ENCODE measurements at places on chromosomes 13 and 19.
A peak's percentile ranks its signal among the peaks of the same experiment; 100 is the strongest.

DNA sequence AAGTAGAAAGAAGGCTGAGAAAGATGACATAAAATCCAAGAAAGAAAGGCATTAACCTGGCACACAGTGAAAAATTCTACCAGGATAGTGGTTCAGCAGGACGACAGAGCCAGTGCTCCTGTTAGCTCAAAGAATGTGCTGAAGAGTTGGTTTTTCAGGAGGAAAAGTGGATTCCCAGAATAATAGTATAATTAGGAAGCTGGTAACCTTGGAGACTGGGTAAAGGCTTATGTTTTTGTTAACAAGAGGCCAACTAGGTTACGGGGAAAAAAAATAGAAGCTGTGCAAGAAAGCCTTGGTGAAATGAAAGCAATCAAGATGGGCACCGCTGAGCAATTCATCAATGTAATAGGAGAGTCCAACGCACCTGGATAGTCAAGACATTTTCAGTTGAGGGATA lies 54.7 kb downstream of the SLC15A1 start:
- no peak for DNase-seq

DNA sequence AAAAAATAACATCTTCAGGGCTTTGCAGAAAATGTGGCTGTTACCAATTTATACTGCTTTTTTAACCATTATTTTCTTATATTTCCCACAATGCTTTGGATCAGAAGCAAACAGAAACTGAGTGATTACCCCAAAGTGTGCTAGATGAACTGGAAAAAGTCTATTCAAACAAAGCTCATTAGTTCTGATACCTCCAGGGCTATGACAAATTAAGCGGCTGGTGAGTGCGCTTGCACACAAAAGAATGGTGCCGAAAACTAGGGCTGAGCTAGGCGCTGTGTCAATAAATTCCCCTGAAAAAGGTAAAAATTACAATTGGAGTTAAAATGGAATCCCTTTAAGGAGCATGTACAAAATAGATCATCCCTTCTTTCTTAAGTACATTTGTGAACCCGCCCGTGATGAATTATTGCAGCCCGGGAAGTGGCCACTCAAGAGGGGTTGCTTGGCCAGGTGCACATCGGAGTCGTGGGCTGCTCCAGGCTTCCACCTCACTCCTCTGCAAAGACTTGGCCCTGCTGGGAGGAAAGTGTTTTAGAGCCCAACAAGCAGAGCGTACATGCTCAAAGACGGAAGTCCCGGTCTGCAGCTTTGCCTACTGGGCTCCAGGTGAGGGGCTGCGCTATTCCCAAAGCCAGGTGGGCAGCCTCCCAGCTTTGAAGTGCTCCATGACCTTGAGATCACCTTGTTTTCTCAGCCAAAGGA lies 164.0 kb upstream of the ZNF507 start:
- no peak for DNase-seq

DNA sequence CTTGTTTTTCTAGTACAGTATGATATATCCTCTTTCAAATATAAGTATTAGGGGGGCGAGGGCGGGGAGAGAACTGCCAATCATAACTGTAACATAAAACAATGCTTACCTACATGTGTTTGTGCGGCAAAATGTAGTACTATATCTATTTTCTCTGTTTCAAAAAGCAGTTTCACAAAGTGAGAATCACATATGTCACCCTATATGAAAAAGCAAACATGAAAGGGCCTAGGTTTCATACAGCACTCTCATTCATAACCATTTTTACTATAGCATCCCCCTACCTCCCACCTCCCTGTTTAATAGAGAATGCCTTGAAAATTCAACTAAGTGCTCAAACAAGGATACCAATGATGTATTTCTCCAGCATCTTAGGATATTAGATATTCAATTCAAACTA lies 5.2 kb downstream of the TGDS start:
- DNase-seq: no peak

DNA sequence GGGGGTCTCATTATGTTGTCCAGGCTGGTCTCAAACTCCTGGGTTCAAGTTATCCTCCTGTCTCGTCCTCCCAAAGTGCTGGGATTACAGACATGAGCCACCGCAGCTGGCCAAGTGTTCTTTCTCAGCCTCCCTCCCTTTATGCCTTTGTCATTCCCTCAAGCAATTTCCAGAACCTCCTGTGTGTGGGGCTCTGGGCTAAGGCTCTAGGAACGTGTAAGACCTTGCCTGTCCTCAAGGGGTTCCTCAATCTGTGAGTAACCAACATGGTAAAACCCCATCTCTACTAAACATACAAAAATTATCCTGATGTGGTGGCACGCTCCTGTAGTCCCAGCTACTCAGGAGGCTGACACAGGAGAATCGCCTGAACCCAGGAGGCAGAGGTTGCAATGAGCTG lies 15.5 kb upstream of the SPACA4 start:
- no peak for DNase-seq

- DNase-seq: peak; percentile 62
These were observed 115.4 kb downstream of the ABCC4 start for GRCh38 chr13:95185851-95186250.

- no peak for DNase-seq
These were observed 68.5 kb downstream of the STOML3 start for GRCh38 chr13:38922170-38922569.

DNA sequence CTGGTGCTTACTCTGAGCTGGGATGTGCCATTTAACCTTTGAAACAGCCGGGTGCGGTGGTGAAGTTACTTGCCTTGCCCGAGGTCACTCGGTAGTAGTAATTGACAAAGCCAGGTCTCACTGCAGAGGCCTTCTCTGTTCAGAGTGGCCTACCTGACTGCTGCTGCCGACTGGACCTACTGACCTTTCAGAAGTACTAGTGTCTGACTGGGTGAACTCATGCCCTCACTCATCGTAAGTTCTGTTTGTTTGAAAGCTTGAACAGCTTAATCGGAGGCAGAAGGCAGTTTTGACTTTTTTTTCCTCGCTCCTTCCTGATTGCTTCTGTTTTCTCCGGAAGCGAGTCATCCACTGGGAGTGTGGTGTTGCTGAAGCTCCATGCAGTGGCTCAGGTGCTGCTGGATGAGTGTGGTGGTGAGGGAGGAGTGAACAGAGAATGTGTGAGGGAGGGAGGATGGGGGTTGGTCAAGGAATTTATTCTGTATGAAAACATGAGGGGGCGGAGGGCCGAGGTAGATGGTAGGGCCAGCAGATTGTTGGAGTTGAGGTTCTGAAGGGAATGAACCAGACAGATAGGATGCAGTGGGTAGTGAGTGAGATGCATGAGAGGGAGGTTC lies 2.7 kb downstream of the SPINT2 start:
- DNase-seq: no peak

DNA sequence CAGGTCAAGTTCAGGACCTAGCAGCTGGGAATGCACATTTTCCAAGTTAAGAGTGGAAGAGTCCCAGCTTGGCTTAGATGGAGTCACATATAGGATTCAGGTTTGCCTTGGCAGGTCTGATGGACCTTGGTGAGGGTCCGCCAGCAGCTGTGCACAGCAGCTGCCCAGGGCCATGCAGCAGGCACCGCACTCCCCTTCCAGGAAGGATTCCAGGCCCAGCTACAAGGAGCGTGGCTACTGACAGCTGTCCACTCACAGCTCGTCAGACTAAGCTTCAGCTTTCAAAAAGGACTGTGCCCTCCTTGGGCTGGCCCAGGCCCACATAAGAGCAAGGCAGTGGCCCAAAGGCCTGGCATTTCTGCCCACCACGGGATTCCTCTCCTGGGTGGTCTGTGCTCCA lies 68.4 kb downstream of the ALOX5AP start:
- DNase-seq: no peak

- no peak for DNase-seq
These were observed 213.7 kb downstream of the SLITRK5 start for GRCh38 chr13:87884884-87885283.

GRCh38 chr13:91381371-91381770 lies 17.1 kb upstream of the GPC5 start:
- no peak for DNase-seq

DNA sequence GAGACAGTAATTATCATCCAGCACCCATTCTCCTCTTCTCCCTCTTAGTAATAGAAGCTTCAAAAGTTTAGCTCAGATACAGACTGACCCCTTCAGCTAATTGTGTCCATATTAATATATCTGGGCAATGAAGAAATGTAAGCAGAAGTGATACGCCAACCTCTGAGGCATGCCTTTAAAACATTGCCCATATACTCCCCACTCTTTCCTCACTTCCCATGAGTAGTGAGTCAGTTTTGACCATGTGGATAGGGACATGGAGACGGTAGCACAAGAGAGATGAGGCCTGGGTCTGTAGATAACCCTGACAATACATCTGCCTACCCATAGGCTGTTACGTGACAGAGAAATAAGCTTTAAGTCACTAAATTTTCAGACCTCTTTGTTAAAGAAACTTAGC lies 147.6 kb downstream of the KCTD12 start:
- DNase-seq: no peak

GRCh38 chr13:100106005-100106404 lies 17.1 kb downstream of the PCCA start:
- DNase-seq: no peak

- no peak for DNase-seq
These were observed 126.8 kb downstream of the UQCRFS1 start for GRCh38 chr19:29086182-29086581.

DNA sequence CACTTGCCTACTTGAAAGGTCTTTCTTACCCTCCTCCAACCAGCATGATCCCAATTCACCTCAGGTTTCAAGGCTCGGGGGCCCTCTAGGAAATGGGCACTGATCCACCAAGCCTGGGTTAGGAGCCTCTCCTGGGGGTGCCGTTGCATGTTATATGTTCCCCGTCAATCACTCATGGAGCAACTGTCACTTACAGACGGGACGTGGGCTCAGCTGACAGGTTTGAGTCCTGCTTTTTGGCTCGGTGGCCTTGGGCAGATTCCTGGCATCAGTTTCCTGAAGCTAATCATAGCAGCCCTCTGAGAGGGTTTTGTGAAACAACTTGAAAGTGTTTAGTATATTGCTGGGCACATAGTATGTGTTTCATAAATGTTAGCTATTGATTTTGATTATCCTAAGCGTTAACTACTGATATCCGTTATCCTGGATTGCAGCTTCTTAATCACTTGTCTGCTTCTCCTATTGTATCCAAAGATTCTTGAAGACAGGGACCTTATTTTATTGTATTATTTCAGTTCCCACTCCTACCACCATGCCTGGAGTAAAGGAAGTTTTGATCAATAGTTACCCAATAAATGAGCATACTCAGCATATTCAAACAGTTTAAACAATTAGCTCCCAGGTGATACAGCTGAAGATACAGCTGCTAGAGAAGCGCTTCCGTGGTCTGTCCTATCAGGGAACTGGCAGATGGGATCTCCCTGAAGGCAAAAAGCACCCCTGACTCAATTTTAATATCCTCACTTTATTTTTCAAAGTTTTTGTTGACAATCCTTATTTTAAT lies 57.9 kb downstream of the RFC3 start:
- DNase-seq: no peak

- no peak for DNase-seq
These were observed 113.3 kb downstream of the RAB20 start for GRCh38 chr13:110448230-110448629.

DNA sequence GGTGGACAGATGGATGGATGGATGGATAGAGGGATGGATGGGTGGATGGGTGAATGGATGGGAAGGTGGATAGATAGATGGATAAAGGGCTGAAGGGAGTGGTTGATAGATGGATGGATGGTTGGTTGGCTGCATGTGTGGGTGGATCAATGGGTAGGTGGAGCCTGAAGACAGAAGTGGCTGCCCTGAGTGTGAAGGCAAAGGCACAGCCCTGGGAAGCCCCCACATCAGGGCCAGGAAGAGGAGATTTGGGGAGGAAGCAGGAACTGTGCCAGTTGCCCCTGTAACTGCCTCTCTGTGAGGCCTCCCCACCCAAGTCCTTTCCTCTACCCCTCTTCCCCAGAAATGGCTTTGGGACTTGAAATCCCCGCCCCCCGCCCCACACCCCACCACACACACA lies 43.4 kb upstream of the NFIC start:
- DNase-seq: no peak

DNA sequence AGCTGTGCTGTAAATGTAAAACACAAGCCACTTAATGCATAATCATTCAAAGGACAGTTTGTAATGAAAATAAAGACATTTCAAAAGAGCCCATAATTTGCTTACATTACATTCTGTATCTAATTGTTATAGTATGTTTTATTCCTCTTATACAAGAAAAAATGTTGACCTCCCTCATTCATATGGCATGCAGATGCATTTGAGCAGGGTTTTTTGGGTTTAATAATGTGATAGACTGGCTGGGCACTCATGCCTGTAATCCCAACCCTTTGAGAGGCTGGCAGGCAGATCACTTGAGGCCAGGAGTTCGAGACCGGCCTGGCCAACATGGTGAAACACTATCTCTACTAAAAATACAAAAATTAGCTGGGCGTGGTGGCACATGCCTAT lies 11.6 kb upstream of the ARL11 start:
- DNase-seq: no peak

DNA sequence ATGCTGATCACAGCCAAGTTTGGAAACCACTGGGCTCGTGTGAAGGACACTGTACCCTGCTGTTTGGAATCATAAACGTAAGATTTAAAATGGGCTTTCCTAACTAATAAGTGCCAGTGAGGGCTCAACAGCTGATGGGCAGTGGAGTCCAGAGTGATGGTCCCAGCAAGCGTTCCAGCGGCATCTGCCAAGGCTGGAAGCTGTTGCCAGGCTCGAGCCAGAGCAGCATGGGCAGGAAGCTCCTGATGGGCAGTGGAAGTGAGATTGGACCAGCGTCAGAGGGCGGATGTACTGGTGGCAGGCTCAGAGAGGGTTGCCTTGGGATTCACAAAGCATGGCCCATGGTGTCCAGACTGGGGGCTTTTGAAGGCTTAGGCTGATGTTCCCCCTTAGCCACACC lies 30.2 kb downstream of the COL4A2 start:
- no peak for DNase-seq

- DNase-seq: no peak
These were observed 864.3 kb downstream of the SLITRK6 start for GRCh38 chr13:84934911-84935310.

- DNase-seq: no peak
These were observed 104.6 kb upstream of the ZNF98 start for GRCh38 chr19:22526661-22527272.

DNA sequence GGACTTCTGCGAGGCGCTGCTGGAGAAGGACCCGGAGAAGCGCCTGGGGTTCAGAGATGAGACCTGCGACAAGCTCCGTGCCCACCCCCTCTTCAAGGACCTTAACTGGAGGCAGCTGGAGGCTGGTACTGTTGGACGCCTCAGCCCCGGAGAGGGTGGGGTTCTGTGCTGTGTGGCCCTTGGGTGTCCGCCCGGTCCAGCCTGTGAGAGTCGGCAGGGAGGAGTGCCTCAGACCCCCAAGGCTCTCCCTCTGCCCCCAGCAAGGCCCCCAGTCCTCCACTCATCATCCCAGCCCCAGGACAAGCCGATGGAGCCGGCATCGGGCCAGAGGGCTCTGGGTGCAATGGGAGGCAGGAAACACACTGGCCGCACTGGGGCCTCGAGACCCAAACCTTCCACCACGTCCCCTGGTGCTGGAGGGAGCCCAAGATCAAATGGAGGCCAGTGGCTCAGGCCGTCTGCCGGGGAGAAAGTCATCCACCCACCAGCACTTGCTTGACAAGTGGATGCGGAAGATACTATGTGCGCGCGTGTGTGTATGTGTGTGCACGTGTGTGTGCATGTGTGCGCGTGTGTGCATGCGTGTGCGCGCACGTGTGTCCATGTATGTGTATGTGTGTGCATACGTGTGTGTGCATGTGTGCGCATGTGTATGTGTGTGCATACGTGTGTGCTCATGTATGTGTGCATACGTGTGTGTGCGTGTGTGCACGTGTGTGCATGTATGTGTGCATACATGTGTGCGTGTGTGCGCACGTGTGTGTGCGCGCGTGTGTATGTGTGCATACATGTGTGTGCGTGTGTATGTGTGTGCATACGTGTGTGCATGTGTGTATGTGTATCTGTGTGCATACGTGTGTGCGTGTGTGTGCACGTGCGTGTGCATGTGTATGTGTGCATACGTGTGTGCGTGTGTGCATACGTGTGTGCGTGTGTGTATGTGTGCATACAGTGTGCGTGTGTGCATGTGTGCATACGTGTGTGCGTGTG lies 25.8 kb upstream of the TMEM255B start:
- no peak for DNase-seq
